ENCODE measurements at places on chromosomes 16 and 17.

DNA sequence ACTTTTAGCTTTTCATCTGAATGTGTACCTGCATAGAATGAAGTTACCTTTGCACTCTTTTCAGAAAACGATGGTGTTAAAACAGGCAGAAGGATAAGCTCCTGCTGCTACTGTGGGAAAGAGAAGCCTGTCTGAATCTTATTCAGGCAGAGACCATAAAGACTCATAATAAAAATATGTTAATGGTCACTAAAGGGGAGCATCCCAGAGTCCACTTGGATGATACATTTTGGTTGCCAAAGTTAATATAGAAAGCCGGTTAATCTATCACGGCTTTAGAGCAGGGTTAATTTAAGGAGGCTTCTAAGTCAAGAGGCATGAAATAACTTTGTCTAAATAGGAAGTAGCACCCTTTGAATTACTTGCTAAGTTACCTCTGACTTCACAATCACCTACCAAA lies 2.9 kb downstream of the MARCHF10 start:
- DNase-seq, result no peak

DNA sequence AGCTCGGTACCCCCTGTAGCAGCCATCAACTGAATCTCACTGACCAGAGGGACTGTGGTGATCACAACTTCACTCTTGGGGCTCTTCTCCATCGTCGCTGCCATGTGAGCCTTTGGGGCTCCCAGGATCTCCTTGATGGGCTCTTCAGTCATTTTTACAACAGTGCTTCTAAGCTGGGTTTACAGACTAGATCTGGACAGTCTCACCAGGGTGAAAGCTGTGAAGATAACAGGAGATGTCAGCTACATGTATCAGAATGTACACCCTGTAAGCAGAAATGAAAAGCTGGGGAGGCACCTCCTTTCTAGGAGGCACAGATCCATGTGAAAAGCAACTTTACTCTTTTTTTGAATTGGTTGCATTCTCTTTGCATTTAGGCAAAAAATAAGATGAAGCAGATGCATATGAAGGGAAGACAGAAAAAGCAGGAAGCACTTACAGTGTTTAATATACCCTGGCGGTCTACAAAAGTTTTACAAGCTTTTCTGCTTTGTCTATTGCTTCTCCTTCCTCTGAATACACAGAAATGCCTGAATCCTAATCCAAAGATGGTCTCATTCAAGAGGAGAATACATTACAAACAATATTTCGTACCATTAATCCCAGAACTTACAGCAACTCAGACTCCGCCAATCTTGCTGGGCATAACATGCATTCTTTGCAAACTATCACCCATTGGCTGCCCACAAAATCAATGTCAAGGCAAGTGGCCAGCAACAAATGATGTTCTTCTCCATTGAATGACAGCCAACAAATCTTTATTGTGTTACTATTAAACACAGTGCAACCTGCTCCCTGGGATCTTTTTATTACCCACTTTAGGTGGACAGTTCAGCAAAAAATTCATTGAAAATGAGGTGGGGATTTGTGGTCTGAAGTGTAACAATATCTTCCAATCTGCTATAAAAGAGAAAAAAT lies 1.5 kb downstream of the TMEM100 start:
- DNase-seq, result no peak

- no peak for DNase-seq
Measured at GRCh38 chr17:64399071-64399766, 8.6 kb upstream of the PECAM1 start.

- DNase-seq, result peak; percentile 96
Measured at GRCh38 chr16:11743308-11744074, 834 bp upstream of the TXNDC11 start.

DNA sequence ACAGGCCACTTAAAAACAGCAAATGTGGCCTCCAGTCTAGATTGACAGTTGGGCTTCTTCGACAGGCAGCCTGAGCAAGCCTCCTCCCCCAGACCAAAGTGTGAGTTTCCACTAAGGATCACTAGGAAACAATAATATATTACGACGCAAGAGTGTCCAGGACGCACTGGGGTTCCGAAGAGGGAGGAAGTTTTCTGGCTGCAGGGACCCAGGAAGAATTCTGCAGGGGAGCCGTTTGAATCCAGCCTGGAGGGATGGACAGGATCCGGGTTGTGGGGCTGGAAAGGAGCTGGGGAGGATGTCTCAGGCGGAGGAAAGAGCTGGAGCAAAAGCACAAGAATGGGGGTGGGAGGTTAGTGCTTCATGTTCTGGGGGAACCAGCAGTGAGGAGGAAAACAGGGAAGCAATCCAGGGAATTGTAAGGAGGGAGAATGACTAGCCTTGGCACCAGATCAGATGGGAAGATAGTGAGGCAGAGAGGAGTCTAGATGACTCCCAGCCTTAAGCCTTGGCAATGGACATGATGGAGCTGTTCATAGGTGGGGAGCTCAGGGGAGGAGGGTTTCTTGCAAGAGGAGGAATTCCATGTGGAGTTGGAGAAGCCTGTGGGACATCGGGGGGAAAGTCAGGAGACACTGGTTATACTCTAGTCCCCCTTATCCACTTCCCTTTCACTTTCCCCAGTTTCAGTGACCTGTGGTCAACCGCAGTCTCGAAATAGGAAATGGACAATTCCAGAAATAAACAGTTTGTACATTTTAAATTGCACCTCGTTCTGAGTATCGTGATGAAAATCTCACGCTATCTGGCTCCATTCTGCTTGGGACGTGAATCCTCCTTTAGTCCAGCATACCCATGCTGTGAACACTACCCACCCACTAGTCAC lies 26.6 kb downstream of the NGFR start:
- peak; percentile 29 for DNase-seq

DNA sequence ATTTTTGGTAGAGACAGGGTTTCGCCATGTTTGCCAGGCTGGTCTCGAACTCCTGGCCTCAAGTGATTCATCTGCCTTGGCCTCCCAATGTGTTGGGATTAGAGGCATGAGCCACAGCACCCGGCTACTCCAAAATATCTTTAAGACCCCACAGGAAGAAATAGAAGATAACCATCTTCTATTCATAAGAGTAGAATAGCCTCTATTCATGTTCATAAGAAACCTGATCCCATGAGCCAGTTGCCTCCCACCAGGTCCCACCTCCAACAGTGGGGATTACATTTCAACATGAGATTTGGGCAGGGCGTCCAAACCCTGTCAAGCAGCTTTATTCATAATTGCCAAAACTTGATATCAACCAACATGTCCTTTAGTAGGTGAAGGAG lies 13.9 kb upstream of the TMC7 start:
- no peak for DNase-seq

GRCh38 chr17:65783845-65784334 lies 222.4 kb upstream of the AXIN2 start:
- no peak for DNase-seq

GRCh38 chr17:68199837-68200688 lies 47.8 kb upstream of the AMZ2 start:
- DNase-seq, result no peak

DNA sequence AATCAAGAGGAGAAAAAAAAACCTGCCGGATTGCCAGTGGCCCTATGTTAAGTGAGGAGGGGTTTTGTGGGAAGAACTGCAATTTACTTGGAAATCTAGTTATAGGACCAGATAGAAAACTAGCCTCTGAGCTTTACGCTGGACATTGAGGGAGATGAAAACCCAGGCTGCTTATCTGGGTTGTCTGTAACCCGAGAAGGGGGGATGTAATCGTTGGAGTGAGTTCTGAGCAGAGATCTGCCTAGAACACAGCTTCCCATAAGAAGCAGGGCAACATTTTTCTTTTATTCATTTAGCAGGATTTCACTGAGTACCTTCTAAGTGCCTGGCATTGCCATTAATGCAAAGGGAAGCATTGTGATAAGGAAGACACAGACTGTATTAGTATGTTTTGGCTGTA lies 70.6 kb downstream of the KATNIP start:
- no peak for DNase-seq

DNA sequence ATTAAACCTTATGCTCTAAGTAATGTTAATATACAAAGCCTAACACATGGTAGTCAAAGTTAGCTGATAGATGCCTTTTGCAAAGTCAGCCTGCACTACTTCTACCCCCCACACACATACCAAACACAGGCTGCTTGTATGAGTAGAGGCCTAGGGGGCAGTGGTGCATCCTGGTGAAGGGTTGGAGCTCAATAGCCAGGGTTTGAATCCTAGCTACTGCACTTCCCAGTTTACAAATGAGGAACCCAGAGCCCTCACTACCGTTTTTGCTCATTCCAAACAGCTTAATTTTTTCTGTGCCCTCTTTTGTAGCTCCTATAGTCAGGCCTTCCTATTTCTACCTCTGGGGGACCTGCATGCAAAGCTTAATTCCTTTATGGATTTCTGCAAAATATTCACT lies 18.9 kb upstream of the HYDIN start:
- peak; percentile 23 for DNase-seq

DNA sequence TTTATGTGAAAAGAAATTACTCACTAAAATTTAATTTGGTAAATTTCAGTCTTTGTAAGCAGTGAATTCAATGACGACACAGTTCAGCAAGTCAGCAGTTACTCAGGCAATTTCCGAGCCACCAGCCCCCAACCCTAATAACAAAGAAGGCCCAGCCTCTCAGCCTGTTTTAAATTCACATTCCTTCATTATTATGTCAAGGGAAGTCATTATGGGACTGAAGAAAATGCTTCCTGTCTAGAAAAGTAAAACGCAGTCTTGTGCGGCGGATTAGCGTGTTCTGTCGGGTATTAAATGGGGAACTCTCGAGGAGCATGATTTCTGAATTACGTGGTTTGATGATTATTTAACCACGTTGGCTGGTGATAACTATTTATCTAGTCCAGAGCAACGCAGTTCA lies 177.6 kb downstream of the AIPL1 start:
- DNase-seq, result no peak

GRCh38 chr16:2856686-2857450 lies 1.1 kb downstream of the PRSS22 start:
- no peak for DNase-seq

- no peak for DNase-seq
Measured at GRCh38 chr17:63423251-63423950, 22.7 kb downstream of the CYB561 start.

DNA sequence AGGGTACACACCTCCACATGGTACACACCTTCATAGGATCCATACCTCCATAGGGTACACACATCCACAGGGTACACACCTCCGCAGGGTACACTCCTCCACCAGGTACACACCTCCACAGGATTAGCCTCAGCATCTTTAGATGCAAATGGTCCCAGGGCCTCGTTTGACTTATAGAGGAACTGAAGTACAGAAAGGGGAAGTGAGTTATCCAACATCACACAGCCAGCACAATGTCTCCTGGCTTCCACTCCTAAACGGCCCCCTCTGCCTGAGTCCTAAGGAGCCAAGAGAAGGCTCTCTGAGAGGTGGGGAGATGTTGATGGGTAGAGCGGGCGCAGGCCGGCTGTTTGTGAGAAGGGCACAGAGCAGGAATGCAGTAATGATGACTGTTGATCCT lies 12.0 kb downstream of the FOXN1 start:
- peak; percentile 39 for DNase-seq

DNA sequence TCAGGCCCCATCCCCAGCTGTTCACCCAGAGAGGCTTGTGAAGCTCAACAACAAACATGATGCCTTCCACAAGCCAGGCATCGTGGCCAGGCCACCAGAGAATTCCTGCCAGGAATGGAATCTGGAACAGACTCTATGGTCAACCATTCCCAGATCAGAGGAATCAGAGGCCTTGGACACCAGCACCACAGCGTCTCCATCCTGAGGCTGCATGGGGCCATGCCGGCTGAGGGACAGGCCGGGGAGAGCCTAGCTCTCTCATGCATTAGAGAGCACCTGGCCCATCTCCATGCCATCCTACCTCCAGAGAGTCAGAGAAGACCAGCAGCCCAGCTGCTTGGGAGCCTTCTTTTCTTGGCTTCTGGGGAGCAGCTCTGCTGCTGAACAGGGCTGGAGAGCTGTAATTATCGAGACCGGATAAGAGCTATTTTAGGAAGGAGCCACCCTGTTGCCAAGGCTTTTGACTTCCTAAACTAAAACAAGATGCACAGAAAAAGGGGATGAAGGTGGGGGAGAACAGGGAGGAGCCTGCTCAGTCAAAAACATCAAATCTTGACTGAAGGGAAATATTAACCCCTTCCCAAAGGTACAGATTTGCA lies 24.5 kb upstream of the MTMR4 start:
- DNase-seq, result no peak

DNA sequence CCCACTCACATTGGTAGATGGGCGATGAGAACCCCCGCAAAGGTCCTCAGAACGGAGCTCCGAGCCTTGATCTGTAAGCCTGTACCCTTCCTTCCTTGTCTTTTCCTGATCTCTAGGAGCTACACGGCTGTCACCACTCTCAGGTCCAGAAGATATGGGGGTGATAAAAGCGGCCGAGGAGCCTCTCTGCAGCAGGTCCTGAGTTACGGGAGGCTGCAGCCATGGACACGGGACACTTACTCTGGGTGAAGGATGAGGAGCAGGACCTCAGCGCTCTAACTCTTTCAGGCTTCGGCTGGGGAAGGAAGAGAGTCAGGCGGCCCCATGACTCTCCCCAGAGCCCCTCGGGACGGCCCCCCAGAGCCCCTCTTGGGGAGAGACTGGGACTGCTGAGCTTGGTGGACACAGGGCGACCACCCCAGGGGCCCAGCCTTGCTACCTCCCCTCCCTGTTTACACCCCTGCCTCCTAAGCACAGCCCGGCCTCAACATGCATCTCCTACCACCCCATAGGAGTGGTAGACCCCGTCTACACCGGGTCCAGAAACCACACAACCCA lies 74.4 kb downstream of the SDK2 start:
- DNase-seq, result no peak

- DNase-seq, result no peak
Measured at GRCh38 chr17:8797621-8798175, 1.5 kb downstream of the MFSD6L start.

GRCh38 chr16:89815639-89816348 lies 653 bp downstream of the FANCA start:
- DNase-seq, result peak; percentile 8

DNA sequence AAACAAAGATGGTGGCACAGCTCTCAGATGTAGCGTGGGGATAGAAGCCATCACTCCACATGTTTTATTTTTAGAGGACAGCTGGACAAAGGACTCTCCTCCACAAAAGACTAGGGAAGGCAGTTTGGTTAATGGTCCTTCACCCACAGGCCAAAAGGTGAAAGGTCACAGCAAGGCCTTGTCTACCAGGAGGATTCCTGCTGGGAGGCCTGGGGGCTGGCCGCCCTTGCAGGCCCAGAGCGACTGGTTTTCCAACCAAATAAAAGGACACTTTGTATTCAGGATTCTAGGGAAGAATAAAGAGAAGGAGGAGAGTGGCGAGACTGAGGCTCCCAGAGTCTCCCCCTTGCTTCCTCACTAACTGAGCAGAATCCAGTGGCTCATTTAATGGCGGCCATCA lies 94.3 kb downstream of the AXIN2 start:
- DNase-seq, result no peak

All from inflammatory macrophage treated with lipopolysaccharide for 1 hour (primary cell).